ENCODE measurements at places on chromosomes 16 and 17. TPM values are rescaled to one million over a fixed set of nuclear protein-coding genes. Genes with fewer than 3 reads are reported as not detected.
A peak's percentile ranks its signal among the peaks of the same experiment; 100 is the strongest.

DNA sequence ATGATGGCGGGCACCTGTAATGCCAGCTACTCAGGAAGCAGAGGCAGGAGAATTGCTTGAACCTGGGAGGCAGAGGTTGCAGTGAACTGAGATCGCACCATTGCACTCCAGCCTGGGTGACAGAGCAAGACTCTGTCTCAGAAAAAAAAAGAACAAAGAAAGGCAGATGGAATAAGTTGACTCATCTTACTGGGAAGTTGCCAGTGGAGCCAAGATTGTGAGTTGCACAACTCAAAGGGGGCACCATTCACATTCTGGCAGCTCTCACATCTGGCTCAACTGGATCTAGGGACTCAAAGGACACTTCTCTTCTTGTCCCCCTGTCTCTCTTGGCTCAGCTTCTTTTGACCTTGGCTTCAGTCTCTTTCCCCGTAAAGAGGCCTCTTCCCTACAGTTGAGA, 53.7 kb upstream of the ETV4 start:
- DNase-seq, result no peak

GRCh38 chr16:12628536-12628935, 175.2 kb downstream of the CPPED1 start:
- DNase-seq, result no peak

MAF gene
- 6.4 TPM for total RNA-seq

BCL6B gene
- total RNA-seq, result not detected

DNA sequence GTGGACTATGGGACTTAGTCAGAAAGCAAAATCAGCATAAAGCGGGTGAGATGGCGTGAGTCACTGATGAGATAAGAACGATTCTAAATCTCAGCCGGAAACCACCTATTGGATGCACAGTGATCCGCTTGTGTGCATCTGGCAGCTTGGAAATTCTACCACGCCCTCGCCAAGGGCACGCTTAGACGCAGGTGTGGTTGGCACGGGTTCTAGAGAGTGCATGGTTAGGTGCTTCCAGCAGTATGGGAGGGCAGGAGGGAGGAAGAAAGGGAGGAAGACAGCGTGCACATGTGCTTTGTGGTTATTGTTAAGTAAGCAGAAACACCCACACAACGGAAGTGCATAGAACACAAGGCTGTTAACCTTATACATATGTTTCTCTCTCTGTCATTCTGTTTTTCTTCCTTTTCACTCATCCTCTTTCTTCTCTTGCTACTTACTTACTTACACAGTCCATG, 374.0 kb upstream of the ASIC2 start:
- peak; percentile 31 for DNase-seq

- DNase-seq, result no peak
Observed at GRCh38 chr17:58269557-58270291, 11.0 kb downstream of the MPO start.

GRCh38 chr17:76204277-76204676, 36.0 kb downstream of the RNF157 start:
- no peak for DNase-seq

DNA sequence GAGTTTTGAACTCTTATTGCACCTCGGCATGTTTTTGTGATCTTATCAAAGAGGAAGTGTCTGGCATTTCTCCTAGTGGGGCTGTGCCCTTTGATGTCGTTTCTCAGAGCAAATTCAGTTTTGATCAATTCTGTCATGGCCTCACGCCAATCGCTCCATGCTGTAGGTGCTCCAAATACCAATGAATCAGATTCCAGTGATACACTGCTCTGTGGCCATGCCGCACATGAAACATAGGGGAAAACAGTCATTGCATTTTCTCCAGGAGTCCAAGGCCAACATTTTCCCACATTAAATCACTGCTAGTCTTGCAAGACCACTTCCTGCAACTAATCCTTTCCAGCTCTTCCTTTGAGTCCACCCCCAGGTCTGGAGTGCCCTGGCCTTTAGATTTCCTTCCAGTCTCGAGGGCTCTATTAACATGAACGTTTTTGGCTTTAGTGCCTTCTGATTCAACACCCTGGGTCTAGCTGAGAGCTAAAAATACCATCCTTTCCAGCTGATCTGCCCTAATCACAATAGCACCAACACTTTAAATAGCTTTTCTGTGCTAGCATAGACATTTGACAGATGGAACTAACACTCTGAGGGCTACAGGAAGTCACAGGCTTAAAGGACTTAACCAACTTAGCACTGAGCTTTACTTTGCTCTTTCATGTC, 18.2 kb upstream of the RASL10B start:
- DNase-seq, result no peak

GLIS2 gene
- 0.53 TPM for total RNA-seq

GRCh38 chr17:59621771-59622170, 2.1 kb downstream of the CLTC start:
- DNase-seq, result no peak

DNA sequence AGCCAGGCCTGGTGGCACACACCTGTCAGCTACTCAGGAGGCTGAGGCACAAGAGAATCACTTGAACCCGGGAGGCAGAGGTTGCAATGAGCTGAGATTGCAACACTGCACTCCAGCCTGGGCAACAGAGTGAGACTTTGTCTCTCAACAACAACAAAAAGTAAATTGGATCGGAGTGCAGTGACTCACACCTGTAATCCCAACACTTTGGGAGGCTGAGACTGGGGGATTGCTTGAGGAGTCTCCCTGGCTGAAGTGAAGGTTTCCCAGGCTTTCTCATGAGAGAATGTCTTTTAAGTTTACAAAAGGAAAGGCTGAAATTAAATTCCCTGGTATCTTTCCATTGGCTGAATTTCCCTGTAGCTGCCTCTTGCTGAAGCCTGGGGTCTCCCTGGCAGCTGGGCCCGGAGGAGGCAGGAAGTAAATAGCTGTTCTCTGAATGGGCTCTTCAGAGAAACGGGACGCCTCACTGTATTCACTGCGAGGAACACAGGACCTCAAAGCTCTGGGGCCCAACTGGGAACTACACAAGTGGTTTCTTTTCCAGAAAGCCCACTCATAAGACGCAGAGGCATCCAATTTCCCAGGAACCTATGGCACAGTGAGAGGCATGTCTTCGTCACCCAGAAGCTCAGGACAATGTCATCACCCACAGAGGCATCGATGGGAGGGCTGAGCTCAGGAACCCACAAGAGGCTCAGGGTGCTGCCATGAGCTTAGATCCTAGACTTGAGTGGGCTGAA, 77.4 kb upstream of the SMURF2 start:
- DNase-seq, result no peak

GRCh38 chr17:67534941-67535340, 157.9 kb downstream of the PITPNC1 start:
- DNase-seq, result no peak

MYOCD gene
- total RNA-seq, result not detected

Measured in naive thymus-derived CD4-positive, alpha-beta T cell (primary cell).